ENCODE measurements at places on chromosomes 2 and 18. TPM values are rescaled to one million over a fixed set of nuclear protein-coding genes. Genes with fewer than 3 reads are reported as not detected.

Gene PTMA
- total RNA-seq, result 2,007 TPM

Gene GALNT5
- 0.14 TPM for total RNA-seq

Gene DNER
- total RNA-seq, result 8.8 TPM

Gene PXDN
- total RNA-seq, result 216 TPM

Gene CYP26B1
- total RNA-seq, result 0.31 TPM

Gene KCNG2
- not detected for total RNA-seq

All from GM23338 (cell line).